ENCODE measurements at places on chromosomes 1 and 21.
A peak's percentile ranks its signal among the peaks of the same experiment; 100 is the strongest.

GRCh38 chr1:247111700-247112478, 7.7 kb upstream of the ZNF669 start:
- peak; percentile 15 for DNase-seq

DNA sequence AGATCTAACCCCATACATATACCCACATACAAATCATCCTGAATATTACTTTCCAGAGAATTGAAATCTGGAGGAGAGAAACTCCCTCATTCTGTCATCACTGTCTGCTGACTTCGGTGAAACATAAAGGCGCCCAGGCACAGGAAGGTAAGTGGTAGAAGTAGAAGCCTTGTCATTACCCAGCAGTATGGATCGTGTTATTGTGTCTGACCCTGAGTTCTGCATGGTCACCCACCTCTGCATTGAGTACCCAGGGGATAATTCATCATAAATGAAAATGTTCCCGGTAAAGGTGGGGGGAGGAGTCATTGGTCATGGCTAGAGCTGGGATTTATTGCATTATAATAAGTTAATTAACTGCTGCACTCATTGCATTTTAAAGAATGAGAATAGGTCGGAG, 342.6 kb upstream of the PKN2 start:
- no peak for DNase-seq

GRCh38 chr1:157004806-157005205, 40.7 kb downstream of the ARHGEF11 start:
- no peak for DNase-seq

DNA sequence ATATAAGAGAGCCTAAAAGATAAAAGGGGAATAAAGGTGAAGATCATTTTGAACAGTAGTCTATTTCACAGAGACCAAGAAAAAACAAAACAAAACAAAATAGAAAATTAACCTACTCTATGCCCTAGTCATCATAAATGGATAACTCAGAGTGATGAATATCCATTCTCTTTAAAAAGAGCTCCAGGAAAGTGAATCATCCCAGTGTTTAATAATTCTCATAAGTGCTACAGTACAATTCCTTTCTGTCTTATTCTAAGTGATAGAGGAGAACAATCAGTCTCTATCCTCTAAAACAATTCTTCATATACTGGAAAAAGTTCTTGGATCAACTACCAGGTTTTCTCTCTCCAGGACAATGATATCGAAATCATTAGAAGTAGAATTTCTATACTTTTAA, 45.8 kb downstream of the GDAP2 start:
- peak; percentile 23 for DNase-seq

DNA sequence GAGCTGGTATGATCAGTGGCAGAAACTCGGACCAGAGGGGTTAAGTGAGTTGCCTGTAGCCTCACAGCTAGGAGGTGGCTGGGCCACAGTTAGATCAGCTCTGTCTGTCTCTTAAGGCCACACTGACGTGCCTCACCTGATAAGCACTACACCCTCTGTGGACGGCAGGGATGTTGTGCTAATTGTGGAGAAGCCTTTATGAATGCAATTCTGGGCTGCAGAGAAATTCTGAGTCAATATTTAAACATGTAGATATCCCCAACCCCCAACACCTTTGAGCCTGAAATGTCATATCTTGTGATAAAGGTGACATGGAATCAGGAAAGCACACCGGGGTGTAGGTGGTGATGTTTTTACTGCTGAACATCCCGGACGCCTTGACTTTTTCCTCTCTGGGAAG, 88.3 kb downstream of the KCNJ6 start:
- DNase-seq, result no peak

DNA sequence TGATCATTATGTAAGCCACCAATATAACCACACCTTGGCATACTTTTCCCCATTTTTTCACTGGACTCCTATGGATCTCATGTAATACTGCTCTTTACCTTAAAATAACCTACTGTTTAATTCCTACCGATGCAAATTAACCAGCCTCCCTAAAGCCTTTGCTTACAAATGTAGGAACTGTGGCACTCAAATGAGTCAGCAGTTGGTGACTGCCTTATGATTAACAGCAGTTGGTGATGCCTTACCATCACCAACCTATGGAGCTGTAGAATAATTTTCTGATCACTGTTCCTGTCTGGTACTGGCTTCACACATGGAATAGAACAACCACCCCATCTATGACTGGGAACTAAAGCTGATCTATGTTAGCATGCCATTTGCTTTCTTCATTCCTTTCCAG, 7.8 kb upstream of the NUDT17 start:
- no peak for DNase-seq

- DNase-seq, result no peak
Measured at GRCh38 chr1:18118078-18118477, 10.5 kb downstream of the IGSF21 start.

DNA sequence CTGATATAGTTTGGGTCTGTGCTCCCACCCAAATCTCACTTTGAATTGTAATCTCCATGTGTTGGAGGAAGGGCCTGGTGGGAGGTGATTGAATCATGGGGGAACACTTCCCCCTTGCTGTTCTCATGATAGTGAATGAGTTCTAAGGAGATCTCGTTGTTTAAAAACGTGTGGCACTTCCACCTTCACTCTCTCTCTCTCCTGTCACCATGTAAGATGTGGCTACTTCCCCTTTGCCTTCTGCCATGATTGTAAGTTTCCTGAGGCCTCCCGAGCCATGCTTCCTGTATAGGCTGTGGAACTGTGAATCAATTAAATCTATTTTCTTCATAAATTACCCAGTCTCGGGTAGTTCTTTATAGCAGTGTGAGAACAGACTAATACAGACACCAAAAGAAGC, 40.4 kb downstream of the FRRS1 start:
- no peak for DNase-seq

DNA sequence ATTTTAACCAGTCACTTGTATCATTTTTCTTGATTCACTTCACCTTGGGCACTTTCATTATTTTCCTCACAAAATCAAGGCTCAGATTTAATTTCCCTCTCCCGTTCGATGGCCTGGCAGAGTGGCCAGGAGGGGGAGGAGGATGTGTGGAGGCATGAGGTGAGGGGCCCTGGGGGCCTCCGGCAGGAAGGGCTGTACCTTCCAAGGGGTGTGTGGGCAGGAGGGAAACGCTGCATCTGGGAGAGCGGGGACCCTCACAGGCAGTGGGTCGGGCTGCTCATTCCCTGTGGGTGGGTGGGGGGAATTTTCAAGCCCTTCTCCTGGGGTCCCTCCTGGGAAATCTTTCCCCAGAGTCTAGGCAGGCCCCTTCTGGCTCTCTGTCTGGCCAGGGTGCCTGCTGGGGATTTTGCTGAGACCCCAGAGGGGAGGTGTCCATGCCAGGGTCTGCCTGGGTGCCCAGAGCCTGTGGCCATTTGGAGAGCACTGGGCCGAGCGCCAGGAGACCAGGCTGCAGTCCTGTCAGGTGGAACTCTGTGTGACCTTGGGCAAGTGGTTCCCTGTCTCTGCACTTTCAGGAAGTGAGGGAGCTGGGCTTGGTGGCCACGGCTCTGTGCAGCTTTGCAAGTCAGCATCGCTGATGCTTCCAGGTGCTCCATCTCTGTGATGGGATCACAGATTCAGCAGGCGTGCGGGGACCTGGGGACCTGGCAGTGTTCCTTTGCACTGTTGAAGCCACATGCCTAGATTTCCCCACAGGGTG, 81.9 kb upstream of the C1orf174 start:
- DNase-seq, result no peak

DNA sequence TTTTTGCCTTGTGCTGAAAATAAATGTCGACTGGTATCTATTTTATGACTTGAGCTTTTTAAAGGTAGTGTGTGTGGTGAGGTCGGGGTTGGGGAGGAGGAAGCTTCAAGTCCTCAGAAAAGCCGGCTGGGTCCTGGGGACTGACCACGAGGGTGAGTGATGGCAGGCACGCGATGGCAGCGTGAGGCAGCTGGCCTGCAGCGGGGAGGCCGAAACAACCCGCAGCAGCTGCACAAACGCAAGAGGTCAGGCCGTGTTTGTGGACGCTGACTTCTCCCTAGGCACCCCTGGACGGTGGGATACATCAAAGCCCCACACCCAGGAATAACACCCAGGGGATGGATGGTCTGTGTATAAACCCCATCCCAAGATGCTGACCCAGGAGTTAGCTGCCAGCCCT, 51.4 kb downstream of the ZBTB18 start:
- DNase-seq, result no peak

- DNase-seq, result no peak
Measured at GRCh38 chr1:39081271-39082009, 55.3 kb downstream of the NDUFS5 start.

DNA sequence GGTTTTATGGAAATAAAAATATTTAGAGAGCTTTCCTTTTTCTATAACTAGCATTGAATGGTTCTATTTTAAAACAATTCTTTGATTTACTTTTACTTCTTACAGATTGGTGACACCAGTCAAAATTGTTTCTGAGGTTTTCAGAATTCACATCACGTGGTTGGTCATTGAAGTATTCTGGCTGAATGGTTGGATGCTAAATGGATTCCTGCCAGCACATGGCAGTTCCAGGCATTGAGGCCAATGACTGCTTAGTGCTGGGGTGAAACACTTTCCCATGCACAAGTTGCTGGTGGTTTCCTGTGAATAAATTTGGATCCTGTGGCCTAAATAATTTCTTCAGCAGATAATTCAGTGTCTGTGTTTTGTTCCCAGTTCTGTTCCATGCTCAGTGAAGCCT, 20.6 kb downstream of the NCAM2 start:
- no peak for DNase-seq

DNA sequence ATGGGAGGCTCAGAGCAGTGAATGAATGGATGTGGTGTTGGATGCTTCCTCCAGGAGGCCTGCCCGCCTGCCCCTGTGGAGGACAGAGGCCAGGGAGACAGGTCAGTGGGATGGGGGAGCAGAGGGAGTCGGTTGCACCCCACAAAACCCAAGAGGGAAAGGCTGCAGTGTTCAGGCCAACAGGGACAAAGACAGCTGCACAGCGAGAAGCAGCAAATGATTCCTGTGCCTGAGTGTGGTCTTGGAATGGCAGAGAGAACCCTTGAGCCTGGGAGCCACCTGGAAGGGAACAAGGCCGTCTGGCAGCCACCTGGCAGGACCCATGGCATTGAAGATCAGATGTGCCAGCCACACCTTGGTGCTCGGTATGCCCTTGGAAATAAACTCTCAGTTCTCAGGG, 8.1 kb downstream of the TFF3 start:
- no peak for DNase-seq

- DNase-seq, result no peak
Measured at GRCh38 chr1:187646536-187647107, 817.9 kb downstream of the PLA2G4A start.

GRCh38 chr1:19274636-19275035, 13.9 kb downstream of the AKR7A3 start:
- no peak for DNase-seq

DNA sequence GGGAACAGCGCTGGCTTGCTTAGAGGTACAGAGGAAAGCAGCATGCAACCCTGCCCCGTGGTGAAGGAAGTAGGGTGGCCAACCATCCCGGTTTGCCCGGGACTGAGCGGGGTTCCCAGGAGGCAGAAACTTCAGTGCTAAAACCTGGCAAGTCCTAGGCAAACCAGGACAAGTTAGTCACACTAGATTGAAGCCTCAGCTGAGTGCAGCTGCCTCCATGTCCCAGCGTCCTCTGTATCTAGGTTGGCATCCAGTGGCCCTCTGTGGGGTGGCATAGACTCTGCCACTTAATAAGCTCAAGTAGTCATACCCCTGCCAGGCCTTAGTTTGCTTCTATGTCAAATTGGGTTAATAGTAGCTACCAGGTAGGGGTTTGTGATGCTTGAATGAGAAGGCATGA, 67.1 kb downstream of the ATP2B4 start:
- no peak for DNase-seq

DNA sequence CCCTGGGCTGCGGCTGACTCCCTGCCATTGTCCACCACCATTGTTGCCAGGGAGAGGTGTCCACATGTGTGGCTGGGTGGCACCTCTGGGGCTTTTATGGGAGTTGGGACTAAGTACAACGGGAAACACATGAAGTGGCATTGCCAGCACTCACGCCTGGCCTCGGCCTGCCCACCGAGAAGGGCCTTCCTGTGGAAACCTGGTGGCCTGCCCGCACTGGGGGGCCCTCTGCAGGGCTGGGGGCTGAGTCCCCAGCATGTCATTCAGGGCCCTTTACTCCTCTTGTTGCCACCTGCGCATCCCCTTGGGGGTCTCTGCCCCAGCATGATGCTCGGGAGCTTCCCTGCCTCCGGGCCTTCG, 35.5 kb upstream of the RUNX3 start:
- DNase-seq, result no peak

GRCh38 chr1:184664042-184664660, 90.5 kb downstream of the EDEM3 start:
- DNase-seq, result peak; percentile 59

DNA sequence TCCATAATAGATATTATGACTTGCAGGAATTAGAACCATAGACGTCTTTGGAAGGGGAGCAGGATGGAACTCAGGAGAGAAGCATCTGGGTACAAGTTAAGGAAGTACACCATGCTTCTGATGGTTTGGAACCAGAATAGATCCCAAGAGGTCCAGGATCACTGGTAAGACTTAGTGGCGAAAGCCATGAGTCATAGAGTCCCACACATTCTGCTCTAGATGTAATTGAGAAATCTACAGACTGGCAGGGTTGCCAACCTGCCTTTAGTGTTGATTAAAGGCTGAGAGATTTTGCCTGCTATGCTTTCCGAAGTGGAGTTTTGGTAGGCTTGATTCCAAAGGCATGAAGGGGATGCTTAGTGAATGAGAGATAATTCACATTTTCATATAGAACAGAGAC, 57.1 kb upstream of the C1orf87 start:
- DNase-seq, result no peak

DNA sequence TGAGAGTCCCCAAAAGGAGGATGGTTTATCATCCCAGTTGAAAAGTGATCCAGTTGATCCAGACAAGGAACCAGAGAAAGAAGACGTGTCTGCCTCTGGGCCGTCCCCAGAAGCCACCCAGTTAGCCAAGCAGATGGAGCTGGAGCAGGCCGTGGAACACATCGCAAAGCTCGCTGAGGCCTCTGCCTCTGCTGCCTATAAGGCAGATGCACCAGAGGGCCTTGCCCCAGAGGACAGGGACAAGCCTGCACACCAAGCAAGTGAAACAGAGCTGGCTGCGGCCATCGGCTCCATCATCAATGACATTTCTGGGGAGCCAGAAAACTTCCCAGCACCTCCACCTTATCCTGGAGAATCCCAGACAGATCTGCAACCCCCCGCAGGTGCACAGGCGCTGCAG, 43.3 kb downstream of the ZBTB17 start:
- no peak for DNase-seq

DNA sequence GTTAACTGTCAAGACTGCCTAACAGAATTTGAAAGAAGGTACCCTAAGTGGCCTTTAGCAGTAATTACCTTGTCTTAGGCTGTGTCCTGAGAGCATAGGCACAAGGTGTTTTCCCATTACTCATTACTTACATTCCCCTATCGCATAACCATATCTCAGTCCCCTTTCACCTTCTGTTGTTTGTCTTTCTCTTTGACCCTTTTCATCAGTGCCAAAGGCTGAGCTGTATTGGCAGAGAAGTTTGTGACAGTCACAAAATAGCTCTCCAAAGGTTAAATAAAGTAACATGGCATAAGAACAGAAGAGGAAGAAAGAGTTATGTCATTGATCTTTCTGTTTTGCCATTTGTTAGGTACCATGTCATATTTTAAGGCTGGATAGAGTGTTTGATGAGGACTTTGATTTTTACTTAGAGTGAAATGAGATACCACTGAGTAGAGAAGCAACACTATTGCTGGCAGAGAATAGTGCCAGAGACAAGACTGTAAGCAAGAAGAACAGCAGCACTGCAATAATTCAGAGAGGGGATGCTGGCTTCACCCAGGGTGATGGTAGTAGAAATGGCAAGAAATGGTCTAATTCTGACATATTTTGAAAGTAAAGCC, 497.8 kb downstream of the TTLL7 start:
- DNase-seq, result no peak
